NCI-H345 (cell line): ENCODE measurements at places on chromosomes 7 and 10.
A peak's percentile ranks its signal among the peaks of the same experiment; 100 is the strongest.

GRCh38 chr10:78476844-78477243, 443.2 kb downstream of the RPS24 start:
- DNase-seq: no peak

DNA sequence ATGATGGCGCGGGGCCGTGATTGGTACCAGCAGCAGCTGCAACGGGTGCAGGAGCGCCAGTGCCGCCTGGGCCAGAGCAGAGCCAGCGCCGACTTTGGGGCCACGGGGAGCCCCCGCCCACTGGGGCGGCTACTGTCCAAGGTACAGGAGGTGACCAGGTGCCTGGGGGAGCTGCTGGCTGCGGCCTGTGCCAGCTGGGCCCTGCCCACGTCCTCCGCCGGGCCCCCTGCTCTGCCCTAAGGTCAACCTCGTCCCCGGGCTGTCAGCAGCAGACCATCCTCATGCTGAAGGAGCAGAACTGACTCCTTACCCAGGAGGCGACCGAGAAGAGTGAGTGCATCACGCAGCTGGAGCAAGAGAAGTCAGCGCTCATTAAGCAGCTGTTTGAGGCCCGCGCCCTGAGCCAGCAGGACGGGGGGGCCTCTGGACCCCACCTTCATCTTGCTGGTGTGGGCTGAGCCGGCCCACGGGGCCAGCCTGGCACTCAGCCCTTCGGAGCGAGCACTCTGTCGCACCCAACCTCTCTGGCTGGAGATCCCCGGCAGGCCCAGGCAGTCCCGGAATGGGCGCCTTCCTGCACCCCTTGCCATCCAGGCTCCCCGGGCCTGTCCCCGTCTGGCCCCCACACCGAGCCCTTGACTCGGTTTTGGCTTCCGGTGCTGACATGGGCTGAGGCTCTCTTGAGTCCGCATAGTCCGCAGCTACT, 24.6 kb upstream of the ZNF716 start:
- DNase-seq: no peak

DNA sequence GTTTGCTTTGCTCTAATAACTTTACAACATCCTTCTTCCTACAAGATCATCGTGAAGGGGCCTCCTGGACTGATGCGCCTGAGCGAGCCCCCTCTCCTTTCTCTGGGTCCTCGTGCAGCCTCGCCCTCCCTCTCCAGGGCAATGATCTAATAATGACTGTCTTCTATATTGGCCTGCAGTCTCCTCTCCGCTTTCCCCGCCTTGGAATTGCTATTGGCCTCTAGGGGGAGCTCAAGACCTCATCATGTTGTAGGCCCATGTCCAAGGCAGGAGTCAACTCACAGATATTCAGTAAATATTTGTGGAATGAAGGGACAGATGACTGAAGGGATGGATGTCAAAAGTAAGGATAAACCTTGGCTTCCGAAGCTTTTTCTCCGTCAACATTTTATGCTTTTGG, 1180.3 kb downstream of the TYW1 start:
- peak; percentile 72 for DNase-seq

DNA sequence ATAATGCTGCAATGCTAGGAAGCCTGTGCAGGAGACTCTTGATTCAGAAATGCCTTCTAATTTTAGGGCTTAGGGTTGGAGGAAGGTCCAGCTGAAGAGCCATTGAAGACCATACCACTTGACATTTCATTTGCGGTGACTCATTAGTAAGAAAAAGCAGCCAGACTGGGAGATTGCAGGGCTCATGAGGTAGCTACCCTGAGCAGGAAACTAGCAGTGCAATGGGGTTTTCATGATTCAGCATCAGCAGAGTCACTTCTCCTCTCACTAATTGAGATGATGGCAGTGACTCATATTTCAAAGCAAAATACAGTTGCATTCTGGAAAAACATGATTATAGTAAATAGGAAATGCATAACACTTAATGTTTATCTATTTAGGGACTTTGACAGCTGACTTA, 434.1 kb downstream of the DNAJB9 start:
- no peak for DNase-seq
